ENCODE measurements at places on chromosomes 11 and 22.

DNA sequence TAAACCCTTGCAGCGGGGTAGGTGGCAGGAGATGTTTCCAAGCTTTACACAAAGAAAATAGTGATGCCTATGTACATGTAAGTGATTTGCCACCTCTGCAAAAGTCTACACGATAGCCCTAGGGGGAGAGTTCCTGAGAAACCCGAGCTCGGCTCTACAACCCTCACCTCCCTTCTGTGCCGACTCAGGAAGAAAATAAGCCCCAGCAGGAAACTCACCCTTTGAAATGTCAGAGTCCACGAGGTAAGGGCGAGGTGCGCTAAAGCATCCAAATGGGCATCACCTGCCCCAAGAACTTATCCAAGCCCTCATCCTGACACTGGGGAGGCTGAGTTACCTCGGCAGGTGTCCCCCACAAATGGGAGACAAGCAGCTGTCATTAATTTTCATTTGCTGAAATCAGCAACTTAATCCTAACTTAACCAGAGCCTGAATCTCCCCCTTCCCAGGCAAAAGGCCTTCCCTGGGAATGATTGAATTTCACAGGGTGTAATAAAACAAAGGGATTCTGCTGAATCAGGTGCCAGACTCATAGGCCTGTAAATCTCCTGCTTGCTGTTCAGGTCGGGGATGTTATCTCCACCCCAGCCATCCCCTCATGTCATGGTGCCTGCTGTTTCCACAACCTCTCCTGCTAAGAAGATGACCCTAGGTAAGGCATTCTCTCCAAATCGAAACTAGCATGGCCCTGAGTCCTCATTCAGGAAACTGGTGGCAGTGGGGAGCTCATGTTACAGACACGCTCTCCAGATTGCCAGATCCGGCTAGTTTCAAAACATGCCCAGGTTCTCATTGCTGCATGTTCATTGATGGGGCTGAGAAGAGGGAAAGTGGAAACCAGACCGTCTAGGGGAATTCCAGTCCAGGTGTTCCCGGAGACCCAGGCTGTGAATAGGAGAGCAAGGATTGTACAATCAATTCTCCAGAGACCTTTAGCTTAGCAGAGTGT, 105.3 kb upstream of the KIRREL3 start:
- DNase-seq, result no peak

DNA sequence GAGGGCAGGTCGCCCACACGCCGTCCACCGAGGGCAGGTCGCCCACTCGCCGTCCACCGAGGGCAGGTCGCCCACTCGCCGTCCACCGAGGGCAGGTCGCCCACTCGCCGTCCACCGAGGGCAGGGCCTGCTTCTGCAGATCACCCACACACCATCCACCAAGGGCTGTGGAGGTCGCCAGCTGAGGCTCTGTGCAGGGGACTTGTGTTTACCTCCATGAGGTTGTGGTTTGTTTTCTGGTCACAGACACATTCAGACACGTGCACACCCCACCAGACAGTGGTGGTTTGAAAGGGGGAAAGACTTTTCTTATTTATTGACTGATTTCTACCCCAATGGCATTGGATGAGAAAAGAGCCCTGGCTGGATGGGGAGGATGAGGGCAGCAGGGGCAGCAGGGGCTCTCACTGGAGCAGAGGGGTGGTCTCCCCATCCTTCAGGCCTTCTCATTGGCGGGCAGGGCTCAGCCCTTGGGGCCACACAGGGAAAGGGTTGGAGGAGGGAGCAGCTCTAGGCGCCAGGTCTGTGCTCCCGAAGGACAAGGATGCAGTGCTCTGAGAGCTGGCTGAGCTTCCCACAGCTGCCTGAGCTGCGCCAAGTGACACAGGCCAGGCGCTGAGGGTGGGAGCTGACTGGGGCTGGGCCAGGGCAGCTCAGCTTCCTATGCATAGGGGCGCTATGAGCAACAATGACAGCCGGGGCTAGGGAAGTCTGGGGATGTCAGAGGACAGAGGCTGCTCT, 252.6 kb upstream of the B3GAT1 start:
- no peak for DNase-seq

DNA sequence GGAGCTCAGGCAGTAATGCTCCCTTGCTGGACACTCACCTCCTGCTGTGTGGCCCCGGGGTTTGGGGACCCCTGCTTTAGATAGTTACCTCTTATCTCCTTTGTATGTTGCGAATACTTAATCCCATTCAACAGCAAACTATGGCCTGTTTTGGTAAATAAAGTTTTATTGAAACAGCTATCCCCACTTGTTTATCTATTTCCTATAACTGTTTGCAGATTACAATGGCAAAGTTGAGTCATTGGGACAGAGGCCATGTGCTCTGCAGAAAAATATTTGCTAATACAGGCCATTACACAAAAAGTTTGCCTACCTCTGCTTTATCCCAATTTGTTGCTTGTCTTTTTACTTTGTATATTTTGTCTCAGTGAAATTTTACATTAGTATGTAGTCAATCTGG, 68.4 kb downstream of the CACNA1I start:
- no peak for DNase-seq

GRCh38 chr22:27571463-27572277, 229.9 kb downstream of the MN1 start:
- no peak for DNase-seq

DNA sequence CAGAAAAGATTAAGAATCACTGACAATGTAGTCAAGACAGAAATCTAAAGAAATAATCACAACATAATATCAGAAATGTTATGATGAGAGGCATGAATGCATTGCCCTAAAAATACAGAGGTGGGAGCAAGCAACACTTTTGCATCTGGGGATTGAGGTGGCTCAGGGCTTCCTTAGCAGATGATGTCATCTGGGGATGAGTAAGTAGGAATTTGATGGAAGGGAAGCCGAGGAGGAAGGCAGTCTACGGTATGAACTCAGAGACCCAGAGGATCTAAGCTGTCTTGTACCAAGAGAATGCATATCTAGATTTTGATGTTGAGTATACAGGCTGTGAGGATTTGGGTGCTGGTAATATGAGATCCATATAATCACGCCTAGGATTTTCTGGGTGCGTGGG, 193.0 kb upstream of the SNX19 start:
- DNase-seq, result no peak

GRCh38 chr11:127259102-127259501, 258.5 kb upstream of the KIRREL3 start:
- no peak for DNase-seq

DNA sequence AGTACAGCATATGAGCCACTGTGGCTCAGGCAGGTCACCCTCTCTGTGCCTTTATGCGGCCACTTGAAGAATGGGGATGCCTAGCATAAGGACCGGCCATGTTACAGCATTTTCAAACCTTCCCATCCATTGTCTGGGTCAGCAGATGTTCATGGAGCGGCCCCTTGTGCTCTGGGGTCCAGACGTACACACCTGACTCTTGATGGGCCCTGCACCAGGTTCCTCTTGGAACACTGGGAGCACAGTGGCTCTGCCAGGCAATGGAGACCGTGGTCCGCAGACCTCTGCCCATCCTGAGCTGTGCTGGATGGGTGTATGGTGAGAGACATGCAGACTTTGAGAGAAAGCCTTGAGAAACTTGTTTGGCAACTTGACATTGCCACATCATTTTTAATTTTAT, 9.8 kb downstream of the PRDM11 start:
- no peak for DNase-seq

DNA sequence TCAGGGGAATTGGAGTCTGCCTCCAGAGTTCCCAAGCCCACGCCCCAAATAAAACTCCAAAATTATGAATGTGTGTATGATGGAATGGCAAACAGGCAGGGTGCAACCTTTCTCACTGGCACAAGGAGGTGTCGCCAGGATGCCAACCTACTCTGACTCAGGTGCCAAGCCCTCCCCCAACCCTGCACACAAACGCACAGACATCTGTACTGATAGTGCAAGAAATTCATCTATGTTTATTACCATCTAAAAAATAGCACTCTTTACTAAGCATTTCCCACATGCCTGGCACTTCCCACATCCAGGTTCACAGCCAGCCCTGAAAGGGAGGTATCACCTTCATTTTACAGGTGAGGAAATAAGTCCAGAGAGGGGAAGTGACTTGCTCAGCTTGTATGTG, 1.2 kb downstream of the PLA2G3 start:
- DNase-seq, result no peak

GRCh38 chr11:8234910-8235309, 28.8 kb downstream of the LMO1 start:
- DNase-seq, result no peak

- no peak for DNase-seq
Observed at GRCh38 chr11:130101661-130102060, 32.0 kb downstream of the APLP2 start.

GRCh38 chr11:73912026-73912425, 35.2 kb downstream of the PAAF1 start:
- no peak for DNase-seq

DNA sequence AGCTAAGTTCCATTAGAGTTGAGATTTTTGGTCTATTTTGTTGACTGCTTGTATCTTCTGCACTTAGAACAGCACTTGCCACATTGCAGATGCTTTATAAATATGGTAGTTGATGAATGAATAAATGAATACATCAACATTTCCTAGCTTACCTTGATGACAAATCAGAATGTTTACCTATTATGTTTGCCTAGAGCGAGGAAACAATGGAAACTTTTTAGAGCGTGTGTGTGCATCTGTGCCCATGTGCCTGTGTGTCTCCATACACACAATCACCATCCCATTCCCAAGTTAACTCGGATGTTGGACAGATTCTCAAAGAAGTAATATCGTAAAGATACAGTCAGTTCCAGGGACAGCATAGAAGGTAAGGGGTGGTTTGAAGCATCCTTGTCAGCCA, 139.1 kb downstream of the DBX1 start:
- DNase-seq, result no peak

DNA sequence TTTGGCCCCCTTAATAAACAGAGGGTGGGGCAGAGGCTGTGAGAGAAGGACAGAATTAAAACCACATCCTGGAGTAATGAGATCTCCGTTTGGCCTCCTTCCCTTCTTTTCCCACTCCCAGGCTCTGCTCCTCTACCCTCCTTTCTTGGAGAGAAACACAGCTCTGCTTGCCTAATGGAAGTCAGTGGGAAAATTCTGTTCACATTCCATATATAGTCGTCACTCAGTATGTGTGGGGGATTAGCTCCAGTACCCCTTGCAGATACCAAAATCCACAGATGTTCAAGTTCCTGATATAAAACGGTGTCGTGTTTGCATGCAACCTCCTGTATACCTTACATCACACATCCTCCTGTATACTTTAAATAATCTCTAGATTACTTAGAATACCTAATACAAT, 37.6 kb upstream of the THY1 start:
- DNase-seq, result no peak

GRCh38 chr22:39953101-39953500, 7.1 kb upstream of the TMA7B start:
- no peak for DNase-seq

GRCh38 chr11:36266767-36267166, 22.5 kb downstream of the COMMD9 start:
- DNase-seq, result no peak

GRCh38 chr22:23764899-23765881, 2.4 kb downstream of the C22orf15 start:
- DNase-seq, result no peak

- DNase-seq, result no peak
Observed at GRCh38 chr22:37283393-37283937, 1.2 kb downstream of the CYTH4 start.

GRCh38 chr22:47051441-47052071, 289.1 kb downstream of the TBC1D22A start:
- DNase-seq, result no peak

DNA sequence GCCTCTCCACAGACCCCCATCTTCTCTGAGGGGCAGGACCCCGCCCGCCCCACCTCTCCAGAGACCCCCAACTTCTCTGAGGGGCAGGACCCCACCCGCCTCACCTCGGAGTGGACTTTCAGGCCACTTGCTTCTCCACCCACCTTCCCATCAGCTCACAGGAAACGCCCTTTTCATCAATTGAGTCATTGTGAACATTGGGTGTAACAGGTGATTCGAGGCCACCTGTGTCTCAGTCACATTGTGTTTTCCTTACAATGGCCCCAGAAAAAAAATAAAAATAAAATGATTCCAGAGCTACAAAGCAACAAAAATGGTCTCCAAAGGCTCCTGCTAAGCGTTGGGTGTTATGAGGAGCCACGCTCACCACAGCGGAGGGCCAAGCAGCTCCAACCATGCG, 36.0 kb downstream of the BRD1 start:
- DNase-seq, result no peak

GRCh38 chr22:22993184-22993583, 77.1 kb upstream of the GNAZ start:
- DNase-seq, result no peak

- DNase-seq, result no peak
Observed at GRCh38 chr11:95398437-95399112, 167.6 kb upstream of the SESN3 start.

DNA sequence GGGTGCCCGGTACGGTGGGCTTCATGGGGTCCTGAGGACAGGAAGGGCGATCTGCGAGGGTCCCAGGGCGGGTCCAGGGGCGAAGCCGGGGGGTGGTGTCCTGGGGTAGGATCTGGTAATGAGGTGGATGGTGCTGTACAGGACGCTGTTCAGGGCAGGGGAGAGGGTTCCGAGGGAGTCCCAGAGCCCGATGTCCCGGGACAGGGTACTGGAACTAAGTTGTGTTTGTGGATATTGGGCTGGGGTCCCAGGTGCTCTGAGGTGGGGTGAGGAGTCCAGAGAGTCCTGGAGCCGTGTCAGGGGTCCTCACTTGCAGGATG, 426 bp downstream of the LZTR1 start:
- DNase-seq, result no peak

GRCh38 chr11:114307524-114308203, 11.5 kb downstream of the NNMT start:
- DNase-seq, result peak; percentile 36

DNA sequence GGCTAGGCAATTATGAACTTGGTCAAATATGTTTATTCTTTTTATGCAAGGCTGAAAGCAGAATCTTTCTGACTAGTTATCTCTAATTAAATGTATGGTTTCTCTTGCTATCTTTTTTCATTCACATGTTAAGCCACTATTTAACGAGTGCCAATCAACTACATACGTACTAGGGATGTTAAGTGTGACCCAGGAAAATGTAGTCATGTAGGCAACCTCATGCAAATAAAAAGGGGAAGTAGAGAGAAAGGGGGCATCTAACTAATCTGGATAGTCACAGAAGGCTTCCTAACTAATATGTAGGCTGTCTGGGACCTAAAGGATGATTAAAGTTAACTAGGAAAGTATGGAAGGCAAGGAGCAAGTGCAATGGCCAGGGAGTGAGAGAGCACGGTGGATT, 23.5 kb downstream of the TBRG1 start:
- no peak for DNase-seq

DNA sequence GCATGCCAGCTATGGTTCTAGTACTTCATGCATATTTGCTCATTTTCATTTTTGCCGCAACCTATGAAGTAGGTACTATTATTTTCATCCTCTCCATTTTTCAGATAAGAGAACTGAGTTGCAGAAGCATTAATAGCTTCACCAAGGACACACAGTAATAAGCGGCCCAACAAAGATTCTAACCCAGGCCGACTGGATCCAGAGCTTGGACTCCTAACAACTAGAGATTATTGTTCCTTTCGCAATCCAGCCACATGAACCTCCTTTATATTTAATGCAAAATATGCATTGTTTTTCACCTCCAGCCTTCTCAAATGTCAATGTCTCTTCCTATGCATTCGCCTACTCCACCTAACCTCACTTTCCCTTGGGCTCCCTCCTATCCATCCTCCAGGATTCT, 148.3 kb downstream of the CCDC34 start:
- no peak for DNase-seq

All from HL-60 (cell line).